ENCODE measurements at places on chromosomes 12 and 14.

GRCh38 chr12:53430116-53430515 is 6.5 kb downstream of the AMHR2 start:
- no peak for DNase-seq

DNA sequence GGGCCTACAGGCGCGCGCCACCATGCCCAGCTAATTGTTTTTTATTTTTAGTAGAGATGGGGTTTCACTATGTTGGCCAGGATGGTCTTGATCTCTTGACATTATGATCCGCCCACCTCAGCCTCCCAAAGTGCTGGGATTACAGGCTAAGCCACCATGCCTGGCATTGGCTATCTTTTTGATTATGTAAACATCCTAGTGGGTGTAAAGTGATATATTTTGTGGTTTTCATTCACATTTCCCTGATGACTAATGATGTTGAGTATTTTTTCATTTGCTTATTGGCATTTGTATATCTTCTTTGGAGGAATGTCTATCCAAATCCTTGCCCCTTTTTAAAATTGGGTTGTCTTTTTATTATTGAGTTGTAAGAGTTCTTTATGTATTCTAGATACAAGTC is 16.3 kb downstream of the CREBL2 start:
- no peak for DNase-seq

- no peak for DNase-seq
Observed at GRCh38 chr12:122866950-122867607, 28.8 kb downstream of the VPS37B start.

DNA sequence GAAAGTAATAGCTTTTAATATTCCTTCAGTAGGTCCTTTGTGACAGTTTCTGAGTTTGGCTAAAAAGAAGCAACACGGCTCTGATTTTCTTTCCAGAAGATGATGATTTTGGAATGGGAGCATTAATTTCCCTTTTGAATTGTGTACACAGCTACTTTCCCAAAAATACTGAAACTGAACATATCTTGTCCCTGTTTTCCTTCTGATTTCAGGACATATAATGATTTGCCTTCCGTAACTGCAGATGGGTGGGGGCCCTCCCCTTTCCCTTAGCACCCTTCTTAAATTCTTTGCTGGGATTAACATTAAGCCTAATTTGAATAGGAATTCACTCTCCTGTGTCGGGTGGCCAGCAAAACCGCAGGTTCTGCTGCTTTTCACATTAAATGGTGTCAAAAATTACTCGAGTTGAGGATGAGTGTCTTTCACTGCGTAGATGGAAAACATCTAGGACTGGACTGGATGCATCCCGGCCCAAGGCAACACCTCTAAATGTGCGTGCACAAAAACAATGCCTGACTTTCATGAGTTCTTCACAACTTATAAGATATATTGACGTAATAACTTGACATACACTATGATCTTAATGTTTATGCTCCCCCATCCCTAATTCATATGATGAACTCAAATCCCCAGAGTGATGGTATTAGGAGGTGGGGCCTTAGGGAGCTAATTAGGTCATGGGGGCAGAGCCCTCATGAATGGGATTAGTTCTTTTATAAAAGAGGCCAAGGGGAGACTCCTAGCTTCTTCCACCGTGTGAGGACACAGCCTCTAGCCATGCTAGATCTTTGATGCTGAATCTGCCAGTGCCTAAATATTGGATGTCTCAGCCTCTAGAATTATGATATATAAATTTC is 158.1 kb downstream of the AEBP2 start:
- DNase-seq: no peak

GRCh38 chr14:78721756-78722480 is 551.7 kb downstream of the NRXN3 start:
- no peak for DNase-seq

GRCh38 chr14:78023112-78023511 is 147.1 kb upstream of the NRXN3 start:
- DNase-seq: no peak

DNA sequence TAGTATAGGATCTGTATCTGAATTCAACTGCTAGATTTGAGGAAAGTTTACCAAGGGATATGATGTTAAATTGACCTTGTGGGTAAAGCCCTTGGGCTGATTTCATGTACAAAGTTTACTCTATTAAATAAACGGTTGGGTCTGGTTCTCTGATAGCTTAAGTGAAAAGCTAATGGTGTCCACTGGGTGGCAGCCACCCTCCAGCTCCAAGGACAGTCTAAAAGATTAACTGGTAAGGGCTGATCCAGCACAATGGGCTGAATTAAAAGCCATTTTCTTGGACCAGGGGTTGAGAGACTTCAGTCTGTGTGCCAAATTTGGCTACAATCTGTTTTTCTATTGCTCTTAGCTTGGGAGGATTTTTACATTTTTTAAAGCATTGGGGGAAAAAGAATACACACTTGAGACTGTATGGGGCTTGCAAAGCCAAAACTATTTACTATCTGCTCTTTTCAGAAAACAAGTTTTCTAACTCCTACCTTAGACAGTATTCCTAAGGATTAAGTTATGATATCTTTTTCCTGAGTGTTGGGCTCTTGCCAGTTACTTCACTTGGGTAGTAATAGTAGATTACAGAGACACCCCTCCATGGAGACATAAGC is 116.5 kb downstream of the GPHN start:
- DNase-seq: peak; percentile 11

- no peak for DNase-seq
Observed at GRCh38 chr12:106254724-106255123, 6.9 kb upstream of the CKAP4 start.

GRCh38 chr12:77681726-77682125 is 149.0 kb upstream of the NAV3 start:
- no peak for DNase-seq

DNA sequence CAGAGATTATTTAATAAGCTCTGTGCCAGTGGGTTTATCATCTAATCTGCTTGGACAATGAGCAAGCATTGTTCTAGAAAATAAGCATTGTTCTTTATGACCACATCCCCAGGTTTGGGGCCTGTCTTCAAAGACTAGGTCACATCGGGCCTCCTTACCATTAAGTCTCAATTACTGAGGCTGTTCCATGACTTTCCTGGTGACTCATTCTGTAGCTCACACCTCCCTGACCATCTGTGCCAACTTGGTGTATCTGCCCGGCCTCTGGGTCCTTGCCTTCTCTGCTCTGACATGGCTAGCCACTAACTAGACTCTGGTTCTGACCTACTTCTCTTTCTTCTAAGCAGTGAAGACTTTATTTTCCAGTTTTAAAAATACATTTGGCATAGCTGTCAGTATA is 44.4 kb upstream of the PLEKHA5 start:
- DNase-seq: no peak

- DNase-seq: no peak
Observed at GRCh38 chr14:52937306-52937705, 13.5 kb downstream of the FERMT2 start.

- DNase-seq: no peak
Observed at GRCh38 chr14:91036741-91037469, 23.5 kb downstream of the RPS6KA5 start.

DNA sequence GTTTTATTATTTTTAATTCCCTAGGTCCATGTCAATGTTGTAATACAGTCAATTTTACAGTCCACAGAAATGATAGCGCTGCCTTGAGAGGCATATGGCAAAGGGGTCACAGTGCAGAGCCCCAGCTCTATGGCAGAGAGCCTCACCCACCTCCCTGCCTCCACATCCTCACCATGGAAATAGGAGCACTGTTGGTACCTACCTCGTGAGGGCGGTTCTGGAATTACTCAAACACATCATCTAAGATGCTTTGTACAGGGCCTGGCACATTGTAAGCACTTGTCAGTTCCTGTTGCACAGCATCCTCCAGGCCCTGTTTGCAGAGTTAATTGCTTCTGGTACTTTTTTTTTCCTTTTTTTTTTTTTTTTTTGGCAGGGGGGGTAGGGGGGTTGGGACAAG is 4.1 kb upstream of the AKAP5 start:
- DNase-seq: no peak

GRCh38 chr12:9796971-9797370 is 30.3 kb upstream of the KLRF1 start:
- DNase-seq: no peak

DNA sequence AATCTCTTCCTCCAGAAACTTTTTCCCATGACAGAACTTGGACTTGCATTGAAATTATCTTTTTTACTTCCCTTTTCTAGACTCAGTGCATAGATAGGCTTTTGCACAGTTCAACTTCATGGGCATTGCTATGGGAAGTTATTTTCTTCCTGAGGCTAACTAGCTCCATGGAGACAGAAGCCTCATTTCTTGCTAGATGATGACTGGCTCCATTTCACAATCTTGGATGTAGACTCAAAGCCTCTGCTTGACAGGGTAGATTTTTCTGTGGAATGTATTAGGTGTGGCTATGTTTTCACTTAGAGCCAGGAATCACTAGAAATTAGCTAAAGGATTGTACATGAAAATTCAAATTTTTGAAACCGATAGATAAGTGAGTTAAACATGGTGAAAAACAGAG is 884.1 kb upstream of the MGAT4C start:
- no peak for DNase-seq

GRCh38 chr14:101809671-101810514 is 48.4 kb downstream of the PPP2R5C start:
- peak; percentile 81 for DNase-seq

- no peak for DNase-seq
Observed at GRCh38 chr14:104519721-104520120, 59.8 kb upstream of the C14orf180 start.

Measured in activated naive CD4-positive, alpha-beta T cell treated with anti-CD3 and anti-CD28 coated beads, Interleukin-2, amount 50 U/mL, for 72 hours (primary cell).